ENCODE measurements at places on chromosomes 7 and 10. TPM values are rescaled to one million over a fixed set of nuclear protein-coding genes. Genes with fewer than 3 reads are reported as not detected.

FOXP2 gene
- total RNA-seq: 11.0 TPM

- no peaks in the 10 kb centered on the region for H3K4me1 ChIP-seq
- no peaks in the 10 kb centered on the region for H3K27me3 ChIP-seq
- H3K27ac ChIP-seq: no peak overlapping the region
- DNase-seq: no peak
Measured at GRCh38 chr10:107548301-107548700, 383.8 kb upstream of the SORCS1 start.

DNA sequence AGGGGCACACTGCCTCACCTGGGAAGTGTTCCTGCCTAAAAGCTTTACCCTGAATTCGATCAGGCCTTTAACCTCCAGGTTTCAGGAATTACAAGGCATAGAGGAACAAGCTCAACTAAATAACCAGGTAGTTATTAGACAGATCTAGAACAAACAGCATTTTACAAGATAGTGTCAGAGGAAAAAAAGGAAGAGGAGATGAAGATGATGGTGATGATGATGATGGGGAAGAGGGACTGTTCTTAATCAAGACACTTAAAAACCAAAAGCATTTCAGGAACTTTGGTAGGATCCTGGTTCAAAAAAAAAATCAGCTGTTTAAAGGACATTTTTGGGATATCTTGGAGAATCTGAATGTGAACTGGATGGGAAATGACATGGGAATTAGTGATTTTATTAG lies 11.5 kb downstream of the RBM17 start:
- H3K4me1 ChIP-seq: no peaks in the 10 kb centered on the region
- no peak overlapping the region for H3K27ac ChIP-seq
- DNase-seq: no peak

CELF2 gene
- 26.6 TPM for total RNA-seq

GRCh38 chr7:130417213-130417612 lies 23.6 kb downstream of the CEP41 start:
- no peak overlapping the region for H3K27ac ChIP-seq
- DNase-seq: no peak
- no peaks in the 10 kb centered on the region for H3K4me1 ChIP-seq
- no peaks in the 10 kb centered on the region for H3K36me3 ChIP-seq

DNA sequence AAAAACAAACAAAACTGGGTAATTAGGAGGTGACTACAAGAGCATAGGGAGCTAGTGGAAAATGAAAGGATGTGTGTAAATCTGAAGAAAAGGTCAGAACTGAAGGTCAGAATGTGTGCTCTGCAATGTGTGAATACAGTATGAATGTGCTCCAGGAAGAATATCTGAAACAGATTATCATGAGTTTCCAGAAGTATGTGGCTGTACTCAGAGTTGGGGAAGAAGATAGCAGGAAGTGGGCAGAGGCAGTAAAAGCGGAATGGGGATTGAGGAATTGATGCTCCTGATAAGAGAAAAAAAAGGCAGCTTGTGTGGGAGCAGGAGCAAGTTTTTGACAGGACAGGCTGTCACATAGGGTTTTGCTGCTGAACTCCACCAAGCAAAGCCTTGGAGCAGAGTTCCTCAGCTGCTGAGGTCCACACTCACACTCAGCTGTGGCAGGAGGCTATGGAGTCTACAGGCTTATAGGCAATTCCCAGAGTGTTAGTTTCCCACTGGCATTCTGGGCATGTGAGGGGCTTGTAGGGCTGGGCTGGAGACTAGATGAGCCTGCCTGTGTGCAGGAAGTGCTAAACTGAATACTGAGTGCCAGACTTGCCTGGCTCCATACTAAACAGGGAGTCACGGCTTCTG lies 22.9 kb downstream of the H2AZ2 start:
- H3K27me3 ChIP-seq: no peaks in the 10 kb centered on the region
- no peaks in the 10 kb centered on the region for H3K4me1 ChIP-seq
- H3K4me3 ChIP-seq: no peak overlapping the region
- peaks cover 24% of the 10 kb centered on the region for H3K36me3 ChIP-seq
- H3K27ac ChIP-seq: no peak overlapping the region
- DNase-seq: peak; percentile 50

FAM237B gene
- total RNA-seq: not detected

- H3K36me3 ChIP-seq: no peaks in the 10 kb centered on the region
- DNase-seq: no peak
- H3K4me1 ChIP-seq: no peaks in the 10 kb centered on the region
- H3K27ac ChIP-seq: no peak overlapping the region
- no peak overlapping the region for H3K4me3 ChIP-seq
- H3K27me3 ChIP-seq: no peaks in the 10 kb centered on the region
Measured at GRCh38 chr10:69894156-69894555, 92.5 kb downstream of the COL13A1 start.

MCM10 gene
- total RNA-seq: 0.11 TPM

DNA sequence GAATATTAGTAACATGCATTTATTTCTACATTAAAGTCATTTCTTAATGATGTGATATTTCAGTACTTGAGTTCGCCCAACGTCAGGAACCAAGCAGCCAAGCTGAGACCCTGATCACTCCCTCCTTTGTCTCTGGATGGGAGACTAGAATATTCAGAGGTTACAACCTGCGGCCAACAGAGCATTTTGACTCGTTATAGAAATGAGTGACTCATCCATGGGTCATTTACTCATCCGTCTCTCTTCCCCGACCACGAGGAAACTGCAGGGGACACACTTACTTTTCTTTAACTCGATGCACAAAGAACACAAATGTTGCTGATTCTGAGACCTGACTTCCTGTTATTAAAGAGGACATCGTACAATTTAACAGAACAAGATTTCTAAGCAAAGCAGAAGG lies 343.3 kb downstream of the FRMD4A start:
- no peaks in the 10 kb centered on the region for H3K27me3 ChIP-seq
- no peak overlapping the region for H3K27ac ChIP-seq
- H3K4me1 ChIP-seq: no peaks in the 10 kb centered on the region
- DNase-seq: no peak
- H3K4me3 ChIP-seq: no peak overlapping the region

DNA sequence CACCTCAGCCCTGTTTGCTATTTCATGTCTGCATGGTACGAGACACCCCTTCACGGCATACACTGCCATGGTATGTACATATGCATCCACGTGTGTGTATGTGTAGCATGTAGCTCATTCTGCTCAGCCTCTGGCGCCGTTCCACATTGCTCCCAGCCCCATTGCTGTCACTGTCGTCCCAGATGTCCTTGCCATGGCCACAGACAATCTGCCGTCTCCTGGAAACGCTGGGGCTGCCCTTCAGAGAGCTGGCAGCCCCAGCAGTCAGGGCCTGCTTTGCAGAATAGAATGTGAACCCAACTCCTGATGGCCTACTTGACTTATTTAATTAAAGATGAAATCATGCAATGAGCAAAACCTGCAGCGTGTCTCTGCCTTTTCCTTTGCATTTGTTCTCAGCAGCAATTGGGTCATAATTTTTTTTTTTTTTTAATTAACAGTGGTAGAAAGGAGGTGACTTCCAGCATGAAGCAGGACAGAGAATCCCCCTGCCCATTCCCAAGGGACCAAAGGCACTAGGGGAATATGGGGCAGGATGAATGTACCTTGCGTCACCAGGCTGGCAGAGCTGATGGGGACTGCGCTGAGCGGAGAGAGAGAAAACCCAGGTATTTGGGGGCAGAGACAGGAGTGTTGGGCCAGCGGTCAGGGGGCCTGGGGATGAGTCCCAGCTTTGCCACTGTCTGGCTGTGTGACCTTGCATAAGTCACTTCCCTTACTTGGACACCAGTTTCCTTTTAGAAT lies 49.2 kb downstream of the CHST3 start:
- H3K27ac ChIP-seq: no peak overlapping the region
- no peak for DNase-seq
- H3K27me3 ChIP-seq: no peaks in the 10 kb centered on the region
- peaks cover 41% of the 10 kb centered on the region for H3K4me1 ChIP-seq

GRCh38 chr10:58653139-58653538 lies 140.5 kb downstream of the BICC1 start:
- H3K27me3 ChIP-seq: no peaks in the 10 kb centered on the region
- DNase-seq: no peak
- H3K4me3 ChIP-seq: no peak overlapping the region
- H3K27ac ChIP-seq: no peak overlapping the region

- H3K27ac ChIP-seq: no peak overlapping the region
- no peaks in the 10 kb centered on the region for H3K27me3 ChIP-seq
- no peaks in the 10 kb centered on the region for H3K4me1 ChIP-seq
- peaks cover 3% of the 10 kb centered on the region for H3K36me3 ChIP-seq
- DNase-seq: peak; percentile 68
Measured at GRCh38 chr7:64999165-65000004, 7.1 kb downstream of the ERV3-1 start.

GRCh38 chr7:27297356-27297755 lies 54.8 kb downstream of the EVX1 start:
- H3K27me3 ChIP-seq: no peaks in the 10 kb centered on the region
- H3K4me3 ChIP-seq: no peak overlapping the region
- no peaks in the 10 kb centered on the region for H3K4me1 ChIP-seq
- DNase-seq: no peak

GRCh38 chr10:75029857-75030256 lies 81.6 kb upstream of the SAMD8 start:
- no peak for DNase-seq
- H3K4me3 ChIP-seq: no peak overlapping the region
- no peaks in the 10 kb centered on the region for H3K4me1 ChIP-seq
- no peaks in the 10 kb centered on the region for H3K27me3 ChIP-seq

PCLO gene
- 0.11 TPM for total RNA-seq

DNA sequence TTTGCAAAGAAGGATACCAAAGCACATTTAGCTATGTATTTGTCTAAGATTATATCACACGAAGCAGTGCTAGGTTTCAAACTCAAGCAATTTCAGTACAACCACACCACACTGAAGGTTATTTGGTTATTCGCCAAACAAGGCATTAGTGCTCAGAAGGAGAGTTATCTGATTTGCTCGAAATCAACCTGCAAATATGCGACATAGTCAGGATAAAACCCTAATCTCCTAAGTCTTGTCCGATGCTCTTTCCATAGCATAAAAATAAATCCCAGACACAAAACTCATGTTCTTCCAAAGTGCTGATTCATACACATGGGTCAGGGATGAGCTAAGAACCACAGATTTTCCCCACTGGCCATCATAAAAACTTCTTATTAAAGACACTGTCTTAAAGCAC lies 1288.0 kb upstream of the SORCS1 start:
- H3K36me3 ChIP-seq: no peaks in the 10 kb centered on the region
- H3K4me3 ChIP-seq: no peak overlapping the region
- no peak overlapping the region for H3K27ac ChIP-seq
- no peaks in the 10 kb centered on the region for H3K27me3 ChIP-seq
- no peaks in the 10 kb centered on the region for H3K4me1 ChIP-seq

TAS2R3 gene
- 6.6 TPM for total RNA-seq

- H3K27ac ChIP-seq: no peak overlapping the region
- H3K27me3 ChIP-seq: no peaks in the 10 kb centered on the region
- DNase-seq: no peak
- H3K4me1 ChIP-seq: no peaks in the 10 kb centered on the region
- H3K36me3 ChIP-seq: no peaks in the 10 kb centered on the region
- no peak overlapping the region for H3K4me3 ChIP-seq
Measured at GRCh38 chr7:131723926-131724325, 167.5 kb upstream of the PODXL start.

DNA sequence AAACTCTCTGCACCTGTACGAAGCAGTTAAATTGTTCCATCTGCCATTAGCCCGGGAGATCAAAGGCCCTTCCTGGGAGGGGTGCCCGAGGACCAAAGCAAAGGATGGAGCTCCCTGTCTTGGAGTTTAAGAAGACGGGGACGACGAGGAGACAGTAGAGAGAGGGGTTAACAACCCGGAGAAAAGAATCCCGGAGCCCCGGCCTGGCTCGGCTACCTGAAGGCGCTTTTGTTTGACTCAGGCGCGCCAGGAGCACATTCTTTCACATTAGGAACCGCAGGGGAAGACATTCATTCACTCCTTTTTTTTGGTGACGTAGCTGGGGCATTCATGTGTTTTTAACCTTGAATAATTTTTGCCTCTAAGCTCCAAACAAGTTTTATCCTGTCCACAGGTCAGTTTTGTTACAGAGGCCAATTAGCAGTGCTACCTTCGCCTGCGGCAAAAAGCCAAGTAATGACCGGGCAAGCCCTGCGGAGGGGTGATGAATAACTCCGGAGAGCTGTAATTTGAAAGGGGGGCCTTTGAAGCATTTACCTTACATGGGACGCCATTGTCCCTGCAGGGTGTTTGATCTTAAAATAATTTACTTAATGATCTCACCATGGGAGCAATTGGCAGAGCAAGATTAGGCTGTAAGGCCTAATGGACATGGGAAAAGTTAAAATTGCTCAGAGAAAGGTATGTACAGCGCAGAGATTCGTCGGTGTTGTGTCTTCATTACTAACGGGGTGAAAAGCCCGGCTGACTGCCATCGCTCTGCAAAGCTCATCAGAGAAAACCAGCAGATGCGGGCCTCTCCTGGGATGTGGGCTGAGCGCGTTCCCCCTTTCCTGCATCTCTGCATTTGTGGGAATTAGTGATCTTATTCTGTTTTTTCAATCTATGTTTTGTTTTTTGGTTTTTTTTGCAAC lies 258.0 kb upstream of the SP4 start:
- no peaks in the 10 kb centered on the region for H3K4me1 ChIP-seq
- no peaks in the 10 kb centered on the region for H3K27me3 ChIP-seq
- H3K36me3 ChIP-seq: no peaks in the 10 kb centered on the region
- DNase-seq: no peak

DNA sequence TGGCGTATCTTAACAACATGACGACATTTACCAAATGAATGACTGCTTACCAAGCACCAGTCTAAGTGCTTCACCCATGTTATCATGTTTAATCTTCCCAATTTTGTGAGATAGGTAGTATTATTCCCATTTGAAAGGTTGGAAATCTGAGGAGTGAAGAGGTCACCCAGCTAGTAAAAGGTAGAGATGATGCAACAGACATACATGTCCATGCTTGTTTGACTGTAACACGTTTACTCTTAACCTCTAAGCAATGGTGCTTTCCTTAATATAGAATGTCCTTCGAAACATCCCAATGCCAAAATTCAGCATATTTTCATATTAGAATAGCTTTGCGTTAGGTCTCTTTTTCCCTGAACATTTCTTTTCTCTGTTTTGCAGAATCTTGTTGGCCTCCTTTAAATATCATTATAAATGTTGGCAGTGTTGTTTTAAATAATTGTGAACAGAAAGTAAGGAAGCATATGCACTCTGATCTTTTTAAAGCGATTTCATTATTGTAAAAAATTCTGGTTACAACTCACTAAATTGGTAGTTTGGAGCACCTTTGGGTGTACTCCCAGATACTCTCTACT lies 722.8 kb downstream of the AUTS2 start:
- no peaks in the 10 kb centered on the region for H3K27me3 ChIP-seq
- no peak for DNase-seq
- no peaks in the 10 kb centered on the region for H3K36me3 ChIP-seq
- H3K27ac ChIP-seq: no peak overlapping the region

CPA4 gene
- total RNA-seq: not detected

TWIST1 gene
- 2.0 TPM for total RNA-seq

ANXA8 gene
- not detected for total RNA-seq

EXOC4 gene
- total RNA-seq: 27.1 TPM

GRCh38 chr7:124765401-124766352 lies at the start of gene GPR37:
TSS of gene GPR37 (minus strand) at chr7:124765792. CDS start at chr7:124764976, 816 bp downstream.
- H3K36me3 ChIP-seq: no peaks in the 10 kb centered on the region
- peaks cover 9% of the 10 kb centered on the region for H3K4me1 ChIP-seq
- no peak for DNase-seq
- H3K27ac ChIP-seq: no peak within 1 kb of the TSS
- peak within 1 kb of the TSS; percentile 59 for H3K4me3 ChIP-seq
- H3K27me3 ChIP-seq: no peaks in the 10 kb centered on the region

PRKG1 gene
- 50.2 TPM for total RNA-seq

MPLKIP gene
- total RNA-seq: 55.5 TPM
